Purkinje cell (primary cell): ENCODE measurements at places on chromosomes 12 and 14. TPM values are rescaled to one million over a fixed set of nuclear protein-coding genes. Genes with fewer than 3 reads are reported as not detected.

FANCM gene
- 7.9 and 15.7 TPM in 2 replicates for polyA plus RNA-seq

MYH6 gene
- polyA plus RNA-seq: not detected in 2 replicates

P2RX2 gene
- polyA plus RNA-seq: not detected in 2 replicates

SCNN1A gene
- not detected in 2 replicates for polyA plus RNA-seq

ZFC3H1 gene
- 22.3 and 27.6 TPM in 2 replicates for polyA plus RNA-seq

JAG2 gene
- 0.31 and 0.95 TPM in 2 replicates for polyA plus RNA-seq

CLEC6A gene
- polyA plus RNA-seq: not detected in 2 replicates

PHETA1 gene
- polyA plus RNA-seq: not detected in 2 replicates

PDE3A gene
- polyA plus RNA-seq: 2.7 and 4.2 TPM in 2 replicates

CD27 gene
- polyA plus RNA-seq: 1.6 TPM in 1 of 2 replicates, not detected in the other

LRTM2 gene
- 0.08 TPM in 1 of 2 replicates, not detected in the other for polyA plus RNA-seq

SLC38A4 gene
- polyA plus RNA-seq: not detected in 2 replicates

KRT7 gene
- not detected in 2 replicates for polyA plus RNA-seq

GPR65 gene
- polyA plus RNA-seq: not detected in 2 replicates

MAP3K9 gene
- polyA plus RNA-seq: 7.7 and 12.0 TPM in 2 replicates

LBHD2 gene
- 1.2 TPM in 1 of 2 replicates, not detected in the other for polyA plus RNA-seq

GMFB gene
- polyA plus RNA-seq: 46.7 and 61.7 TPM in 2 replicates

KLRB1 gene
- 0.23 TPM in 1 of 2 replicates, not detected in the other for polyA plus RNA-seq

ANKRD33 gene
- polyA plus RNA-seq: not detected in 2 replicates

ANKLE2 gene
- 8.9 and 10.4 TPM in 2 replicates for polyA plus RNA-seq

EML5 gene
- polyA plus RNA-seq: 0.43 and 1.4 TPM in 2 replicates

FSCB gene
- not detected in 2 replicates for polyA plus RNA-seq

DBX2 gene
- 0.19 TPM in 1 of 2 replicates, not detected in the other for polyA plus RNA-seq

HOXC9 gene
- polyA plus RNA-seq: not detected in 2 replicates

SLC38A2 gene
- 31.7 and 46.2 TPM in 2 replicates for polyA plus RNA-seq

CPNE8 gene
- 207 and 222 TPM in 2 replicates for polyA plus RNA-seq

SLC5A8 gene
- 0.16 TPM in 1 of 2 replicates, not detected in the other for polyA plus RNA-seq

IGFBP6 gene
- polyA plus RNA-seq: 17.2 and 27.8 TPM in 2 replicates

NANOG gene
- 0.09 TPM in 1 of 2 replicates, not detected in the other for polyA plus RNA-seq

NUP107 gene
- polyA plus RNA-seq: 7.4 and 10.0 TPM in 2 replicates

KLRK1 gene
- polyA plus RNA-seq: not detected in 2 replicates

LHX5 gene
- 0.90 and 3.1 TPM in 2 replicates for polyA plus RNA-seq

WNT5B gene
- not detected in 2 replicates for polyA plus RNA-seq

SLC35E3 gene
- polyA plus RNA-seq: 9.7 and 16.7 TPM in 2 replicates

A2ML1 gene
- polyA plus RNA-seq: 0.07 TPM in 1 of 2 replicates, not detected in the other

CISTR gene
- 0.62 TPM in 1 of 2 replicates, not detected in the other for polyA plus RNA-seq

TMCC3 gene
- polyA plus RNA-seq: 6.9 and 9.9 TPM in 2 replicates

STXBP6 gene
- 5.7 TPM in 1 of 2 replicates, not detected in the other for polyA plus RNA-seq

PSMD9 gene
- polyA plus RNA-seq: 20.5 and 35.4 TPM in 2 replicates

IL22 gene
- polyA plus RNA-seq: 2.3 TPM in 1 of 2 replicates, not detected in the other

LYZ gene
- not detected in 2 replicates for polyA plus RNA-seq

CDCA3 gene
- polyA plus RNA-seq: 0.21 and 0.51 TPM in 2 replicates

BCL7A gene
- polyA plus RNA-seq: 4.0 and 6.4 TPM in 2 replicates

IL31 gene
- polyA plus RNA-seq: not detected in 2 replicates

FGFR1OP2 gene
- polyA plus RNA-seq: 20.9 and 34.8 TPM in 2 replicates

TSHR gene
- polyA plus RNA-seq: 2.9 TPM in 1 of 2 replicates, not detected in the other
